ENCODE measurements at places on chromosomes 6 and 20. TPM values are rescaled to one million over a fixed set of nuclear protein-coding genes. Genes with fewer than 3 reads are reported as not detected.

TSPO2 gene
- polyA plus RNA-seq = not detected

PRL gene
- polyA plus RNA-seq = not detected

RAD21L1 gene
- not detected for polyA plus RNA-seq

SERPINB1 gene
- 306 TPM for polyA plus RNA-seq

PRRC2A gene
- polyA plus RNA-seq = 1.2 TPM

PDE7B gene
- polyA plus RNA-seq = 0.89 TPM

KCNQ5 gene
- not detected for polyA plus RNA-seq

RAB44 gene
- 17.1 TPM for polyA plus RNA-seq

MAFB gene
- 313 TPM for polyA plus RNA-seq

TRIM10 gene
- not detected for polyA plus RNA-seq

ENPP4 gene
- polyA plus RNA-seq = 0.39 TPM

LY6G5C gene
- 3.8 TPM for polyA plus RNA-seq

APCDD1L gene
- not detected for polyA plus RNA-seq

VSTM2L gene
- polyA plus RNA-seq = not detected

OPN5 gene
- not detected for polyA plus RNA-seq

NT5E gene
- polyA plus RNA-seq = 0.14 TPM
